ENCODE measurements at places on chromosomes 6 and 20. TPM values are rescaled to one million over a fixed set of nuclear protein-coding genes. Genes with fewer than 3 reads are reported as not detected.

SPEF1 gene
- total RNA-seq: not detected

RSPO4 gene
- total RNA-seq: not detected

SLC17A2 gene
- not detected for total RNA-seq

TMEM200A gene
- total RNA-seq: 402 TPM

NDRG3 gene
- 20.2 TPM for total RNA-seq

UCKL1 gene
- total RNA-seq: 15.7 TPM

SNAI1 gene
- total RNA-seq: 0.30 TPM

C4A gene
- total RNA-seq: 4.2 TPM

RIN2 gene
- 48.9 TPM for total RNA-seq

GPR6 gene
- total RNA-seq: not detected

HRH3 gene
- not detected for total RNA-seq

EGFL8 gene
- total RNA-seq: 1.4 TPM

IL20RA gene
- not detected for total RNA-seq

MAS1 gene
- total RNA-seq: under 0.01 TPM
